ENCODE measurements at places on chromosomes 11 and 22.

- no peak for DNase-seq
Measured at GRCh38 chr11:6248248-6248647, 9.4 kb downstream of the CNGA4 start.

DNA sequence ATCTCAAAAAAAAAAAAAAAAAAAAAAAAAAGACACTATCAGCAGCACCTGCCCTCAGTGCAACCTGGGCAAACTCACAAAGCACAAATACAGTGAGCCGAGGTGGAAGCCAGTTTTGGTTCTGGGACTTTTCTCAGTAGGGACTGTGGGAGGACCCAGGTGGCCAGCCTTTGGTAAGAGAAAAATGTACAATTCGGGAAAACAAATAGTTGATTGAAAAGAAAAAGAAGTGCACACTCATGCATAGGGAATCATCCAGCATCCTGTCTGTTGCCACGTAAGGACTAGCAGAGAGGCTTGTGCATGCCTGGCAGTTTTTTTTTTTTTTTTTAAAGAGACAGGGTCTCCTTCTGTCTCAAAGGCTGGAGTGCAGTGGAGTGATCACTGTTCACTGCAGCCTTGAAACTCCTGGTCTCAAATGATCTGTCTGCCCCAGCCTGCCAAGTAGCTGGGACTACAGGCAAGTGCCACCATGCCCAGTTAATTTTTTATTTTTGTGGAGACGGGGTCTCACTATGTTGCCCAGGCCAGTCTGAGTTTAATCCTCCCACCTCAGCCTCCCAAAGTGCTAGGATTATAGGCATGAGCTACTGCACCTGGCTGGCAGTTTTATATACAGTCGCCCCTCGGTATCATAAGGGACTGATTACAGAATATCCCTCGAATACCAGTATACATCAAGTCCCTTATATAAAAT lies 36.7 kb downstream of the TPST2 start:
- no peak for DNase-seq

- DNase-seq, result peak; percentile 58
Measured at GRCh38 chr11:75802913-75803820, 11.8 kb upstream of the UVRAG start.

- no peak for DNase-seq
Measured at GRCh38 chr11:130718120-130718519, 198.2 kb downstream of the SNX19 start.

DNA sequence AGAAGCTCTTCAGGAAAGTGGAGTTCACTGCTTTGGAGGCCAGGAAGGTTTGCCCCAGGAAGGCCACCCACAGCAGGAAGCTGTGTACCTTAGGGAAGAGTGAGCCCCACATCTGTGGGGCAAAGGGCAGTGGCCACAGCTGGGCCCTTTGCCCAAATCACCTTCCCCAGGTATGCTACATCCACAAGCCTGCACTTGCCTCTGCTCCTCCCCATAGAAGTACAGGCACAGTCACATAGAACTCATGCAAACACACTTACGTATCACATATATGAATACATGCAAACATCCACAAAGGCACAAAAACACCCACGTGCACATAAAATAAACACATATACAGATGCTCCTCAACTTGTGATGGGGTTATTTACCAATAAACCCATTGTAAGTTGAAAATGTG lies 2.1 kb downstream of the TRIM29 start:
- DNase-seq, result no peak

GRCh38 chr11:118436639-118437207 lies 431 bp downstream of the KMT2A start:
- no peak for DNase-seq

- DNase-seq, result no peak
Measured at GRCh38 chr11:65067446-65067845, 9.1 kb upstream of the NAALADL1 start.

DNA sequence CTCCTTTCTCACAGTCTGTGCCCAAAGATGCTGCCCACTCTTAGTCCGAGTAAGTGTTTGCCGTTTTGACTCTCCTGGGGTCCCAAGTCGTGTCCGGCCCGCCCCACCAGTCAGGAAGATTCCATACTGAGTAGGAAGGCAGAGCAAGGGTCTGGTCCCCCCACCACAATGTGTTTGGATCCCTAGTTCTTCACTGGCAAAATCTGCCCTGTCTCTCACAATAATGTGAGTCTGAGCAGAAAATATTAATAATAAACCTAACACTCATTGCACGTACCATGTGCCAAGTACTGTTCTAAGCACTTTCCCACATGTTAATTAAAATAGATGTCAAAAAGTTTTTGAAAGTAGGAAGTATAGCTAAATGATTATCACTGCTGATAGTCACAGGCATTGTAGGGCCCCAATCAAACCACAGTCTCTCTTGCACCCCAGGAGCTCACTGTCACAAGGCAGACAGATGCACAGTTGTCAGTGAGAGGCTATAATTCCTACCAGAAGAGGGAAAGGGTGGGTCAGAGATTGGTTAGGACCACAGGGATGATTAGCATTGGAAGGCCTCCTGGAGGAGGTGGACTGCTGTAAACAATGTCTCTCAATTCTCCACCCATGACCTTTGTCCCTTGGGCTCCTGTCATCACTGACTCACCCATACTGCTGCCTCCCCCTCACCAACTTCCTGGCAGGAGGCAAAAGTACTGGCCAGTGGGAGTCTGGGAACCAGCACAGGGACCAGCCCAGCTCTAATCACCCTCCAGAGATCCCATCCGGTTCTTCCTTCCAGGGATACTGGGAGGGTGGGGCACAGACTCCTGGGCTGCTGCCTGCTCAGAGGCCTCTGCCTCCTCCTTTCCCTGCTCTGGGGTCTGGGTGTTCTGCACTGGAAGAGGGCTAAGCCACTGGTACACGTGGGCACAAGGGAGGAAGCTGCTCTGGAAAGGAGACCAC lies 1.0 kb upstream of the POLD4 start:
- DNase-seq, result no peak

DNA sequence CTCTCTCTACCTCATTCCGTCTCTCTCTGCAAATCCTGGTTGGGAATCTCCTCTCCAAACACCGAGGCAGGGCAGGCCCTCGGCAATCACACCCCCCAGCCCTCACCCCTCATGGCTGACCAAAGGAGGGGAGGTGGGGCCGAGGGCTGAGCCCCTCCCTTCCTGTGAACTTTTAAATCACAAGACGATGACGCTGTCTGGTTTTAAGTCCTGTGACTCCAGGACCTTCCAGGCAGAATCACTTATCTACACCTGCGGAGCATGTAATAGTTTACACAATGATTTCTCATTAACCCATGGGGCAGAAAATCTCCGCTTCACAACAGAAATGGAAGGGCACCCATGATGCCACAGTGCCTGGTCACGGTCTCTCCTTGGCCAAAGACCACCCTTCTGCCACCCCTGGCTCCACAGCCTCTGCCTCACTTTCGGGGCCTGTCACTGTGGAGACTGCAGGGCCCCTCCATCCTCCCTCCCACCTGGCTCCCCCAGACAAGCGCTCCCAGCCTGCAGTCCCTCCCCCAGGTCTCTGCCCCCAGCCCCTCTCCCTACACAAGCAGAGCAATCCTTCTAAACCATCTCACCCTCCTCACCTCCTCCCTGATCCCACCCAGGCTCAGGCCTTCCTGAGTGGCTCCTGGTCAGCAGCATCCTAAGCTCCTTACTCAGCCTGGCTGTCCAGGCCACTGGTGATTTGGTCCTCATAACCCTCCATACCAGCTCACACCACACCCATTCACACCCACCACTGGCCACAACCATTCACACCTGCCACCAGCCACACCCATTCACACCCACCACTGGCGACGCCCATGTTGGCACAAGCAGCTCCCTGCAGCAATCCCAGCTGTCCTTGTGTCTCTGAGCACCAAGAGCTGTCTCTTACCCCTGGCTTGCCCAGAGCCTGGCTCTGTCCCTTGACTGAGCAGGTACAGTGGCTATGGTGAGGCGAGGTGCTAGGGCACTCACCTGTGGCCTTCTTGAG lies 30.7 kb upstream of the ARFGAP3 start:
- DNase-seq, result no peak

DNA sequence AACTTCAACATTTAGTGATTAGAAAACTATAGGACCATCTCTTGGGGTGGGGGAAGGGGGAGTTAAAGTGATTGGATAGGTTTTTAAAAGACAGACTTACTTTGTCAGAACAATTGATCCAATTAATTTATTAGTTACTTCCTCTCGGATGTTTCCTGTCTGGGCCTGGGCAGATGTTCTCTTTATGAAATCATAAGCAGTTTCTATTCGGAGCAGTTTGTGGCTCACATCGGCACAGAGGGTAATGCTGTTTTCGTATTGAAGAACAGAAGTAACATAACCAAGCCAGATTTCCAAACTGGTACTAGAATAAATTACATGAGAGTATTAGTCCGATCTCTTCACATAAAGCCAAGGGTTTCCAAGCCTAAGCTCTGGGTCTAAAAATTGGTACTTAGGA lies 20.6 kb downstream of the PIWIL3 start:
- DNase-seq, result no peak

- DNase-seq, result no peak
Measured at GRCh38 chr11:118212131-118212725, 12.6 kb downstream of the JAML start.

DNA sequence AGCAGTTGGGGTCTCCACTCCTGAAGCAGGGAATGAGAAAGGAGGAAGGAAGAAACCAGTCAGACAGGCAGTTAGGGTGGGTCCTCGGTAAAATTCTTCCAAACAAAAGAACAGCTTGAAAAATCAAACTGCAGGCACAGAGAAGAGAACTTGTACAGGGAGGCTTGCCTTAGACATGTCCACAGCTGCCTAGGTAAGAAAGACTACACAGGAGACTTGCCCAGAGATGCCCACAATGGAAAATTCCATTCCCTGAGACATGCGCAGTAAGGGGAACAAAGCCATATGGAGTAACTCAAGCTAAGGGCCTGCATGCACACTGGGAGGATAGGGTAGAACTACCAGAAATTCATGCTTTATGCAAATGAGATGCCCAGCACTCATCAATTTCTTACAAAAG lies 9.8 kb downstream of the KCNJ11 start:
- no peak for DNase-seq

- no peak for DNase-seq
Measured at GRCh38 chr11:123056835-123057491, 5.0 kb downstream of the HSPA8 start.

DNA sequence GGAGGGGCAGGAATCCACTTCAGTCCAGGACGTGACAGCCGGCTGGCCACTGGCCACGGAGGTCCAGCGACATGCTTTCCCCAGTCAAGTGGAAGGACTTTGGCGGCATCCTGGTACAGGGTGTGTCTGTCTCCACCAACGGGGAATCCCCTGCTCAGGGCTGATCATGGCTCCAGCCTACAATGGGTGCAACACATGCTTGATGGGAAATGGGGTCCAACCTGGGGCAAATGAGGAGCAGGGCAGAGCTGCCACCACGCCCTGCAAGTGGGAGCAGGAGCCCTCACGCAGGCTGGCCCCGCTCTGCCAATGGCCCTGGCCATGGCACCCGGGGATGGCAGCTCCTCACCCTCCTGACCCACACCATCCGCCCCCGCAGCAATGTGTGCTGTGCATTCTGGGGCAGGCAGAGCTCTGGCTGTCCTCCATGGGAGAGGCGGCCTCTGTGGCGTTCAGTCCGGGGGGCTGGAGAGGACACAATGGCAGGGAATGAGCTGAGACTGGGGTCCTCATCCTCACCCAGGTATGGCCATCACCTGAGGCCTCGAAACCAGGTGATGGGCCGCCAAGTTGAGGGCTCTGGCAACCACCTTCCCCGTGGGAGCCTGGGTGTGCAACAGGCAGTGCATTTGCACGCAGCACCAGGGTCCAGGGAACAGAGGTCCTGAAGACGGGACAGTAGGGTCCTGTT lies 5.8 kb upstream of the SEPTIN5 start:
- DNase-seq, result no peak

GRCh38 chr22:48979482-48979881 lies 848.2 kb downstream of the BRD1 start:
- DNase-seq, result no peak

DNA sequence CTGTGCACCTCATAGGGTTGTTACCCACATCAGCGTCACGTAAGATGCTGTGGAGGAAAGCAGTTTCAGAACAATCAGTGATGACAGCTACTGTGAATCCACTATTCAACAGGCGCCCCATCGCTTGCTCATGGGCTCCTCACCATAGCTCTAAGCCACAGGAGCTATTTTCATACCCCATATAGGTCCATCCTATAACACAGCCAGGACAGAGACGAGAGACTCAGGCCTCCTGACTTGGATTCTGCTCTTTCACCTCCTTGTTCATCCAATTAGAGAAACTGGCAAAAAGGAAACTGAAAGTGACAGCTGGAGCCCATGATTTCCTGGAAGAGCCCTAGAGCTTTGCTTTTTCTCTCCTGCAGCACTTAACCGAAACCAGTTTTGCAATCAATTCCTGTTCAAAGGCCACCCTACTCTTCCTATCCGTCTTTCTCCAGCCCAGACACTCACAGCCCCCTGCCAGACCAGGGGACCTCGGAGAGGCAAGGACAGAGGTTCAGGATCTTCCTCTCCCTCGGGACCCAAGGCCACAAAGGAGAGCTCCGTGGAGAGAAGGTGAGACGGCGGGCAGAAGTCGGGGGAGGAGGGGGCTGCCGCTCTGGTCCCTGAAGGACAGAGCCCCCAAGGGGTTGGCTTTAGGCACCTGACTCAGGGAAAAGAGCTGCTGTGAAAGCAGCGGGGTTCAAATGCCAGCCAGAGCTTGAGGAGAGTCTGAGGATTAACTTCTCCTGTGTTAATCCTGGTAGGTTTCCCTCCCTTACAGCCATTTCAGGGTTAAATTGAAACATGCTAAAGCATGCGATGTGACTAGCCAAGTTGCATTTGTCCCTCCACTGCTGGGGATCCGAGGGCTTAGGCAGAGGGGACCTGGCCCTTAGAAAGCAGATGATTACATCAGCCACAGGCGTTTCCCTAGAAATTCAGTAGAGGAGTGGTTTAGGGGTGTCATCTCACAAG lies at the start of gene APOL6:
Gene APOL6, plus strand, starts transcription at position 381 of the 960 bp plus-strand sequence. CDS start 7,980 bp downstream, outside the sequence.
- DNase-seq, result peak; percentile 45

DNA sequence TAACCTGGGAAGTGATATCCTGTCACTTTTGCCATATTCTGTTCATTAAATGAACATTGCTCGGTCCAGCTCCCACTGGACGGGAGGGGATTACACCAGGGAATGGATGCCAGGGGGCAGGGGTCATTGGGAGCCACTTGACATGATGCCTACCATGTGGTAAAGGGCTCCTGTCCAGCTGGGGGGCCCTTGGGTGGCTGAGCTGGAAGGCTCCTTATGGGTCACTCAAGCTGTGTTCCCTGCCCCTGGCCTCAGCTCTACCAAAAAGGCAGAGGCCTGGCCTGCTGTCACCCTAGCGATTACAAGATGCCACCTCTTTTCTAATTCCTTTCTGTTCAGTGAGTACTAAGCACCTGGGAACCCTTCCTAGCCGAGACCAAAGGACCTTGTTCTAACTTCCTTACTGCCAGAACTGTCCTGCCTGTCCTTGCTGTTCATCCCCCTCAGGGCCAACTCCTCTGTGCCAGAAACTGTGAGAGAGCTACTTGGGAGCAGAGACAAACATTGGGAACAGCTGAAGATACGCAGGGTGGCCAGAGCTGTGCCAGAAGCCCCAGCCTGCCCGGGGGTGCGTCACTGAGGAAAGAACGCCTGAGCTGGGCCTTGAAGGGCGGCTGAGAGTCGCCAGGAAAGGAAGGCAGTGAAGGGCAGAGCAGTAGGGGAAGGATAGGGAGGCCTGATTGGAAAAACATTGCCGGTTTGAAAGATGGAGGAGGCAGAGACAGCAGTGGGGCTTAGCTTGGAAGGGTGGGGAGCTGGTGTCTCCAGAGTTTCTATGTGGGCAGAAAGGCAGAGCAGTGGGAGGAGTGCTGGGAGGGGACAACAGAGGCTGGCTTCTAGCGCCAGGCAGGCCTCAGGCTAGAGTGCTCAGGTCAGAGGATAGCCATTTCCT lies 12.7 kb upstream of the UVRAG start:
- DNase-seq, result no peak
